NCI-H446 treated with DMSO at 0.1 percent for 48 hours (cell line): ENCODE measurements at places on chromosomes 1 and 21.

- no peak for DNase-seq
Observed at GRCh38 chr1:187275985-187276575, 447.3 kb downstream of the PLA2G4A start.

- no peak for DNase-seq
Observed at GRCh38 chr1:51829058-51829457, 49.5 kb downstream of the NRDC start.

DNA sequence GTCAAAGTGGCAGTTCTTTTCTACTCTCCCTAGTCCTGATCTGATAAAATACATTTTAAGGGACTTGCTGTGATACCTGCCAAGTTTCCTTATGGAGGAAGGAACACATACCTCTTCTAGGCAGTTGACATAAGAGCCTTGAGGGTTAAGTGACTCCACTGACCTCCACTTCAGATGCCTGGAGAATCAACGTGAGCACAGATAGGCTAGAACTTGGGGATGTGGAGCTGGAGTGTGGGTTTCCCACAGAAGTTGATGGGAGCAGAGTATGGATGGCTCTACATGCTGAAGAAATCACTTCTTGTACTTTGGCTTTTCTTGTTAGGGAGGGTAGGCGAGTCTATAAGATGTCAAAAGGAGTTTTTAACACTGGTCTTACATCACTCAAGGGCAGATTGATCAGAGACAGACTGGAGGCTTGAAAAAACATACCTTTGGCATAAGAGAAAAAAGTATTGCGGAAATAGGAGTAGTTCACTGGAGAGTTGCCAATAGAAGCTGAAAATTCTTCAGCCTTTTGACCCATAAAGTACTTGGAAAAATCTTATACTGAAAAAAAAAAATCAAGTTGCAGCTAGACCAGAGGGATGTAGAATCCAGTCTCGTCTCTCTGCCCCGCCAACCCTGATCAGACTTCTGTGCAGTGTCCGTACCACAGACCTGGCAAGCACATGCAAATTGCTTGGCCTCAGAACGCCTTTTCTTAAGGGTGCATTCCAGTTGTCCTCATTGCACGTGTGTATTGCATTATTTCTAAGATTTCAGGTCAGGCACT lies 5.5 kb downstream of the RHOU start:
- no peak for DNase-seq

GRCh38 chr1:119587341-119587740 lies 60.7 kb downstream of the ZNF697 start:
- DNase-seq, result no peak

DNA sequence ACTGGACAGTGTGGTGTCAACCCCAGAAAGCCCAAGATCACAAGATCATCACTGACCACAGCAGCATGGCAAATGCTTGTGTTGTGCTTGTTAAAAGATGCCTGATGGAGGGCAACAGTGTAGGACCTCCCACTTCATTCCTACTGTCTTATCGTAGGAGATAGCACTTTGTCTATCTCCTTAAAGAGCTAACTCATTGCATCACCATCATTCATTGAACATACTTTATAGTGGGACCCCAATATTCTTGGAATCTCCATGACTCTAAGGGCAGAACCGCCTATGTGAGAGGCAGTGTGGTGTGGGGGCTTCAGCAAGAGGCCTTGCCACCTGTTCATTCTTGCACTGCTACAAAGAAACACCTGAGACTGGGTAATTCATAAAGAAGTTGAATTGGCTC lies 5.0 kb upstream of the SH2D1B start:
- no peak for DNase-seq

- no peak for DNase-seq
Observed at GRCh38 chr1:22754824-22755223, 44.2 kb downstream of the EPHB2 start.

GRCh38 chr1:154663471-154664060 lies 55.6 kb upstream of the ADAR start:
- DNase-seq, result peak; percentile 80

DNA sequence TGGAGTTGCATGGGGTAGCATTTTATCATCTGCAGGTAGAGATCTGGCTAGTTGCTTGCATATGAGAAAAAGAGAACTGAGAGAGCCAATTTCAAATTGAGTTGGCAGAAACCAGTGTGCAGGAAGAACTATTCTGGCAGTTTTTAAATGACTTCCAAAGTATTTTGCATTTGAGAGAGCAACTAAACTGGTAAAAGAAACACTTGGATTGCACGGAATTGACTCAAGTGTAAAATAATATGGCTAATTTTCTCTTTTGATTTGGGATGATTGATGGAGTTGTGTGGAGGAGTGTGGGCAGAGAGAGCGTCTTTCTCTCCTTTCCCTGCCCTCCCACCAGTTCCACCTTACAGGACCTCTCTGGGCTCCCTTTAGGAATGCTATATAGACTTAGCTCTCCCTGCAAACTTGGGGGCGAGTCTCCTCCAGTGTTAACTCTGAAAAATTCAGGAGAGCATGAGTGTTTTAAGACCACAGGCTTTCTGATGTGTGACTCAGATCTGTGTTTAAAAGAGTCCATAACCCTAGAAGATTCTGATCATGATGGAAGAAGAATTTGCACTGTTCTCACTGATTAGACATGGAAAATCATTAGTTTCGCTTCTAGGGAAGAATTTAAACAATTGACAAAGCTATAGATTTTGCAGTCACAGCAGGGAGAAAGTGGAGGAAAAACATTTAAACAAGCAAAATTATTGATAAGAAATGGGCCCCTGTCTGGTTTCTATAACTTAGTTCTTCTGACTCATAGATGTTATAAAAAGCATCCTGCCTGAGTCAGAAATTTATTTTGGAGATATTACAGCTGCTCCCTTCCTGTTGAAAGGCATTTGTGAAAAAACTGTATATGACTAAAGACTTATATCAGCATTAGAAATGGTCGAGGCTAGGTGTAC lies 24.9 kb upstream of the CTBS start:
- DNase-seq, result no peak

DNA sequence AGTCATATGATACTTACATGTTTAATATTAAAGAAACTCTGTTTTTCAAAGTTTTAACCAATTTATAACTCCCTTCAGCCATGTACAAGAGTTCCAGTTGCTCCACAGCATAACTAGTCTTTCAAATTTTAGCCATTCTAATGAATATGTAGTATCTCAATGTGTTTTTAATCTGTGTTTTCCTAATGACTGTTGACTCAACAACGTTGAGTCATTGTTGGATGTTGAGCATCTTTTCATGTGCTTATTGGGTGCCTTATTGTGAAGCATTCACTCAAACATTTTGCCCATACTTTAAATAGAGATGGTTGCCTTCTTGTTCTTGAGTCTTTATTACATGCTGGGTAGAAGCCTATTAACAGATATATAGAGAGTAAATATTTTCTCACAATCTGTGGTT lies 240.2 kb upstream of the LYPLAL1 start:
- no peak for DNase-seq

GRCh38 chr1:226977643-226978431 lies 37.7 kb downstream of the COQ8A start:
- DNase-seq, result no peak

- no peak for DNase-seq
Observed at GRCh38 chr1:85149805-85150204, 51.0 kb downstream of the SYDE2 start.

DNA sequence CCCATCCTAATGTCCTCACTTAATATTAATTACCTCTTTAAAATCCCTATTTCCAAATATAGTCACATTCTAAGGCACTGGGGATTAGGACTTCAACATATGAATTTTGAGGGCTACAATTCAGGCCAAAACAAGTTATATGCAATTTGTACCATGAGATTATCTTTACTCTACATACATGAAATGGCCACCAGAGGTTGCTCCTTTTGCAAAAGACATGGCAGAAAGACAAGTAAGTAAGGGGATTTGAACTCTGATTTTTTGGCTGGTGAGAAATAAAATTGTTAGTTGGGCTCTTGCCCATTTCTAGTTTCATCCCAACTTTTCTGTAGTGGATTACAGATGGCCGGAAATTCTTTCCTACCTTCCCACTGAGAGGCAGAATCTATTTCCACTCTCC lies 4.8 kb upstream of the ALG6 start:
- no peak for DNase-seq

DNA sequence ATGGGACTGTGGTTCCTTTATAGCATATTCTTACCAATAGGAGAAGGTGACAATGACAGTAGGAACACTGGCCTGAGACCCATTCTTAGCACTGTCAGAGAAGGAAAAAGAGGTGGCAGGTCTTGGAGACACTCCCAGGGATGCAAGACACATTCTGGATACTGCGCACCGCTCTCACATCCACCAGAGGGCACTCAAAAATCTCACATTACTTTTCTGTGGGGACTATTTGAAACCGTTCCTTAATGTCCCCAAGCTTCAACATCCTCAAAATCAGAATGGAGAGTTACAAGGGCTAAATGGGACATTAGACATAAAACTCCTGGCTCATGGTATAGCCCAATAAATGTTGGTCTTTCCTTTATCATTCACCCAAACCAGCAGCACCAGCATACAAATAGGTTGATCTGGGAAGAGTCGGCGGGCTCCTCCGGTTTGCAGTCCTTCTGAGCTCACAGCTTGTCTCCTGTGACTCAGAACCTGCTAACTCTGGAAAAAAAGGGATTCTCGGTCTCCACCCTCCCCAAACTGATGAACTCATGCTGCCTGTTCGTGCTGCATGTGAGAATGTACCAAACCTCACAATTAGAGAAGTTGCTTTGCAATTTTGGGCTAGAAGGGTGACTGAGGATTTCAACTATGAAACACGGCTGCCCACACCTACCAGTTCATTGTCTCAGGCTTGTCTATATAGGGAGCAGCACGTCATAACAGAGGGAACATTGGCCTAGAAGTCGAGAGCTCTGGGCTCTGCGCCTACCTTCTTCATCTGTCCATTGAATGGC lies 40.2 kb downstream of the IL12RB2 start:
- DNase-seq, result peak; percentile 39

GRCh38 chr1:192512426-192513162 lies 63.0 kb upstream of the RGS1 start:
- DNase-seq, result no peak

DNA sequence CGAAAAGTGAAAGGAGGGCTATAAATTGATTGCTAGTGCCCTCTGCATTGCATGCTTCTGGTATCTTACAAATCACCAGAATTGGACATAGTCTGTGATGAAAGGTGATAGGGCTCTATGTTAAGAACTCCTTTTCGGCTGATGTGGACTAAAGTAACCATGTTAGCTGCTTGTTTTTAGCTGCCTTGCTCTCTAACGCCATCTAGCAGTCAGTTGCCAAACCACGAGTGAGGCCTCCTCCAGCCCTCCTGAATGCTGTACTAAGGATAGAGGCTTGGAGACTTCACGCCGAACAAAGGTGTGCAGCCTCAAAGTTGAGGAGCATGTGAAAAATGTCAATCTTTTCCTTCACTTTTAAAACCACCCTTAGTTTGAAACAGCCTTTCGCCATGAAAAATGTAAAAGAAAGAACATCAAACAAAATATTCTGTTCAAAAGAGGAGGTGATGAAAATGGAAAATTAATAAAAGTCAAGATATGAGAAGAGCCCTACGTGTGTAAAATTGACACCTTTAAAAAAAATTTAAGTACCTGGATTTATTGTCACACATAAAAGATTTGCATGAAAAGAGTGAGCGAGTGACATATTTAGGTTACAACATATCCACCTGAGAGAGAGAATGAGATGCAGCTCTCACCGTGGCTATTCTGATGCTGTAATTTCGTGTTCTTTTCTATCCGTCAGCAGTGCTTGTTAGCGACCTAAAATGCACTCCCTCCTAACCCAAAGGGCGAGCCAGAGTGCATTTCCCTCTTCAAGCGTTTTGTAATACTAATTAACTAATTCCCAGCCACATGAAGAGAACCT lies 8.1 kb downstream of the LRRC53 start:
- peak; percentile 45 for DNase-seq

DNA sequence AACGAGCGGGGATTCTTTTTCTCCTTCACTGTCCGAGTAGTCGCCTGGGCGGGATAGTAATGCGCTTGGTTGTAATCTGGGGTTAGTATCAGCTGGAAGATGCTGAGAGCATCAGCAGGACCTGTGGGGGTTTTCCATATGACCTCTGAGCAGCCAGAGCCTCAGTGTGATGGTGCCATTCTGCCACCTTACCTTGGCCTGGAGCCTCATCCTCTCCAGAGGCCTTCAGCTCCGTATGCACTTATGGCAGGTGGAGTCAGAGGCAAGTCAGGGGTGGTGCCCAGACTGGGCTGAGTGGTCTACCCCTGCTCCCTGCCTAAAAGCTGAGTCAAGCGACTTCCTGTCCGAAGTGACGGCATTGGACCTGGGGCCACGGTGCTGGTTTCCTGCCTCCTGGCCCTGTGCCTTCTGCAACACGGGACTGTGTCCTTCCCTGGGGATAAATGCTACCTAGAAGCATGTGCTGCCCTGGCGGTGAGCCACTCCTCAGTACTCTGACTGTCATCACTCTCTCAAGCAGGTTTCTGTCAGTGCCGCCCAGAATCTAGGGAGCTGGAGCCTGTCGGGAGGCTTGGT lies 24.7 kb downstream of the TENT5C start:
- no peak for DNase-seq

DNA sequence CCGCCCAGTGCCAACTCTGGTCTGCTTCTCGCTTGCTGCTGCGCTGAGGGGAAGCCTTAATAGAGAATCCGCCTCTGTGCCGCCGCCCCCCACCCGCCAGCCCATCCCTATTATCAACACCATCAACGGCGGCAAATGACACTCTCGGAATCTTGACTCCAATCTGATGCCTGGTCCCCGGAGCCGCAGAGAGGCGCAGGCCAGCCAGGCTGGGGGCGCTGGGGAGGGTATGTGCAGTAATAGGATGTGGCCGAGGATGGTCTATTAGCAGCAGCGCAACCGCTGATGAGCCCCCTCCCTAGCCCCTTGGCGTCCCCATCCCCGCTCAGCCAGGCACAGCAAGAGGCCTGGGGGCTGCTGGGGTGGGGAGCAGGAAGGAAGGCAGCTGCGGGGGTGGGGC lies 15.1 kb upstream of the DMBX1 start:
- no peak for DNase-seq

- DNase-seq, result no peak
Observed at GRCh38 chr21:43331962-43332828, 94.7 kb downstream of the SIK1 start.

DNA sequence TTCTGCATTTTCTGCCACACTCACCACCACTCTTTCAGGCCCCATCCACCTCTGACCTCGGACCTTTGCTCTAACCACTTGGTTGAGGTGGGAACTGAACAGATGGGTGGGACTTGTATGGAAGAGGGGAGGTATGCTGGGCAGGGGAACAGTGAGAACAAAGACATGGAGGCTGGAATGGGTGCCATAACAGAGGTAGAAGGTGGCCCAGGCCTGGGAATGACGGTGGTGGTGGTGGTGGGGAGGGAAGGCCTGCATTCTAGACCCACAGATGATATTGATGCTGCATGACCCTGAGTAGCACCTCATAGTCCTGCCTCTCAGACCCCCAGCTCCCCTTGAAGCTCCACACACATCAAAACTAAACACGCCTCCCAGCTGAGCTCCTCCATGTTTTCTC lies 5.2 kb upstream of the CSF3R start:
- DNase-seq, result no peak
